Activated gamma-delta T cell treated with anti-CD3 and anti-CD28 coated beads, Interleukin-2, amount 50 U/mL, for 16 hours (primary cell): ENCODE measurements at places on chromosomes 11 and 22.

DNA sequence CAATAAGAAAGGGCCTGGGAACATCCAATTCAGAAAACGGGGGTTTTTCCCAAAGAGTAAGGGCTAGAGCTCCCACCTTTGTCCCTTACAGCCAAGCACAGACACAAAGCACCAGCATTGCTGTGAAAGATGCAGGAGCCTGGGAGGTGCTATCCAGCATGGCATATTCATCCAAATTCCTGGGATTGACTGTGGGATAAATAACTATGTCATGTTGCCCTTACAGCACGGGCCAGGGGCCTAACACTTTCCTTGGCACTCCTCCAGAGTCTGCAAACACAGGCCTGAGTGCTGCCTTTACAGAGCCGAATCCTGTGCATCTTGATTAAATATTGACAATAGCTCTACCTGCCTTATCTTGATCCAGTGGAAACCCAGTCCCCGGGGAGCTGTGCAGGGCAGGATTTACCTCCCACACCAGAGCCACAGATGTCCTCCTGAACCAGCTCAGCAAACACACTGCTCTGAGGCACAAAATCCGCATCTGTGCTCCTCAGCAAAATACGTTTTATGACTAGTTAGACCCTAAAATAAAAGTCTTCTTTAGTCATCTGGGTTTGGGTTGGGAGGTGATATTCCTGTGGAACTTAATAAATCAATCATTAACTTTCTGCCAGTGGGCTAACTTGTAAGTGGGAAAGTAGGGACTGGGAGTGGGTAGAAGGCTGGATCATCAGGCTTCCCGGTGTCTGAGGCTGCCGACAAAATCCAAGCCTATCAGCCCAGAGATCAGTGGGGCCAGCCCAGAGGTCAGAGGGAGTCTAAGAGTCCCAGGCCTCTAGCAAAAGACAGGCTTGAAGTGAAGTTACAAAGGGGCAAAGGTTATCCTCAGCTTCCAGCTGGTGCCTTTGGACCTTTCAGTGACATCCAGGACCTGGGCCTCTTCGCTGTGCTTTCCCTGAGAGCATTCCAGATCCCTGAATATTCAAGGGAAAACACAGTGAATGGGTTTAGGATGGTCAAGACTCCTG lies 36.5 kb downstream of the POU2AF3 start:
- no peak for DNase-seq

DNA sequence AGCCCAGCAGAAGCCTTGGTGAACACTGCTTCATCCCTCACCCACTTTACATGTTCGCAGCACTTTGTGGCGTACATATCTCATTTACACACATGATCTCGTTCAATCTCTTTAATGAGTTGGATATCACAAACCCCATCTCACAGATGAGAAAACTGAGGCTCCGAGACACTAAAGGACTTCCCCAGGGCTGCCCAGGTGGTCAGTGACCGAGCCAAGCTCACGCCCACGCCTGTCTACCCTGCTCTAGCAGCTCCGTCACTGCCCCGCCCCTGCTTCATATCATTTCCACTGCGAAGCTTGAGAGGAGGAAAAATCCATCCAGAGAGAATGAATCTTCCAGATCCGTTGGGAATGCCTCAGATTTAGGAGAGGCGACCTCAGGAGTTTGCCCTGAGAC lies 11.8 kb upstream of the DSCAML1 start:
- DNase-seq, result no peak

DNA sequence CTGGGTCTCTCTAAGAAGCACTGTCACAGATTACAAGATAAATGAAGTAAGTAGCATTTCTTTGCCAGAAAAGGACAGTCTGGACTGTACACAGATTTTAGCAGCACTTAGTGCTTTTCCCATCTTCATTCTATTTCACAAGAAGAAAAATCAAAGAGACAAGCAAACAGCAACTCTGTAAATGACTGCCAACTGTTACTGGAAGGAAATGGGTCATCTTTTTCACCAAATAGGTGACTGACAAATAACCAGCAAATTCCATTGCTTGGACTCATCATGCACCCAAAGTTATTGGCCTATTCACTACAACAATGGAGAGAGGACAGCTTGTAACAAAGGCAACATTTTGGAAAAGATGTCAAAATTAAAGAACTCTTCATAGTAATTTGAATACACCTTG lies 28.9 kb upstream of the CARD18 start:
- DNase-seq, result no peak

GRCh38 chr11:12854829-12855228 lies 154.3 kb upstream of the RASSF10 start:
- no peak for DNase-seq

GRCh38 chr11:63871962-63872799 lies 33.3 kb downstream of the MARK2 start:
- no peak for DNase-seq

DNA sequence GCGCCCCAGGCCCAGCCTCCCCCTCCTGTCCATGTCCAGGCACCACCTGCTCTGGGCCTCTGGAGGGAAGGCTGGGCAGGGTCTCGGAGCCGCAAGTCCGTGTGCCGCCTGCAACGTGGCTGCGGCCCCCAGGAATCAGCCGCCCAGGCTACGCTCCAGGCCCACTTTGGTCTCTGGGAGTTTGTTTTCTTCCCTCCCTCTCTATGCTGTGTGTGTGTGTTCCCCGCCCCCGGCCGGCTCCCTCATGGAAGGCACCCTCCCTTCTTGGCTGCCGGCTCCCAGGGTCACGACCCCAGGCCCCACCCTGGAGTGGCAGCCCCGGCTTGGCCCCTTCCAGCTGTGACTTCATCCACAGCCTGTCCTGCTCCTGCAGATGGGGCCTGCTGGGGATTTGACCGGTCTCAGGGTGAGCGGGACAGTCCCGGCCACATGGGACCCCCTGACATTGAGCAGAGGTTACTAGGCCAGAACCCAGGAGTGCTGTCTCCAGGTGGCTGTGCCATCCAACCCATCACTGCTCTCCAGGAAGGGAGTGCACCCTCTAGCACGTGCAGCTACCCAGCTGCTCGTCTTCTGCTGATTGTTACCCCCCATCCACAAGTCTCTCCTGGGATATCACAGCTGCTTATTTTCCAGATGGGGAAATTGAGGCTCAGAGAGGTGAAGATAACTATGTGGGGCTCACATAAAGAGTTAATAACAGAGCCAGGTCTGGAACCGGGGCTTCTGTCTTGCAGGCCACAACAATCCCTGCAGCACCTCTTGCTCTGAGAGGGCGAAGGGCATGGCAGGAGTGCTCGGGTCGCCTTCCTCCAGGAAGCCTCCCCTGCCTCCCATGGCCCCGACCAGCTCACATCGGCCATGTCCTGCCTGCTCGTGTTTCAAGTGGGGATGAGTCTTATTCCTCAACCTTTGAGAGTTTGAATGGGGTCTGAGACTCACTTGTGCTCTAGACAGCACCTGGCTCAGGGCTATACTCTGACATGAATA lies 2.8 kb upstream of the LIF start:
- no peak for DNase-seq

- DNase-seq, result no peak
Observed at GRCh38 chr11:128907585-128907984, 16.4 kb downstream of the KCNJ5 start.

DNA sequence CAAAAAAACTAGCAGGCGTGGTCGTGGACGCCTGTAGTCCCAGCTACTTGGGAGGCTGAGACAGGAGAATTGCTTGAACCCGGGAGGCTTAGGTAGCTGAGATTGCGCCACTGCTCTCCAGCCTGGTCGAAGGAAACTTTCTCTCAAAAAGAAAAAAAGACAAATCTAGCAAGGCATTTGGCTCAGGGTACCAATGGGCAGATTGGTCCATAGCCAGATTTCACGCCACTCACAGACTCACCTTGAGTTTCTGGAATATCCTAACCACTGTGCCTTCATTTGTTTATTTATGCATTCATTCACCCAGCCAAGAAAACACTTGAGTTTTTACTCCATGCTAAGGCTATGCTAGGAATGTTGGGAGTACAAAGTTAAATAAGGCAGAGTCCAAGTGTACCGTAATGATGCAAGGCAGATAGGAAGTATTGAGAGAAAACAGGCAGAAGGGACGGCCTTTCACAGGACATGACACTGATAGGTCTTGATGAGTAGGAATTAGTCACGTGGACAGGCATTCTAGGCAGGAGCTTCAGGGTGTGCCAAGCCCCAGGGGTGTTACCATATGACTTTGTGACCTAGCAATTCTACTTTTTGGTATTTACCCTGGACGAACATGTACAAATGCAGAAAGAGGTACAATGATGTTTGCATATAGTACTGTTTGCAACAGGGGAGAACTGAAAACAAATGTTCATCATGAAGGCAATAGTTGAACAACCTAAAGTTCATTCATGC lies 3.0 kb upstream of the PACSIN3 start:
- DNase-seq, result no peak

GRCh38 chr11:32070692-32071091 lies 20.2 kb upstream of the RCN1 start:
- no peak for DNase-seq

GRCh38 chr11:1453611-1454034 lies 33.0 kb downstream of the MOB2 start:
- DNase-seq, result no peak

- no peak for DNase-seq
Observed at GRCh38 chr22:20211997-20212753, 55.9 kb downstream of the RTN4R start.

DNA sequence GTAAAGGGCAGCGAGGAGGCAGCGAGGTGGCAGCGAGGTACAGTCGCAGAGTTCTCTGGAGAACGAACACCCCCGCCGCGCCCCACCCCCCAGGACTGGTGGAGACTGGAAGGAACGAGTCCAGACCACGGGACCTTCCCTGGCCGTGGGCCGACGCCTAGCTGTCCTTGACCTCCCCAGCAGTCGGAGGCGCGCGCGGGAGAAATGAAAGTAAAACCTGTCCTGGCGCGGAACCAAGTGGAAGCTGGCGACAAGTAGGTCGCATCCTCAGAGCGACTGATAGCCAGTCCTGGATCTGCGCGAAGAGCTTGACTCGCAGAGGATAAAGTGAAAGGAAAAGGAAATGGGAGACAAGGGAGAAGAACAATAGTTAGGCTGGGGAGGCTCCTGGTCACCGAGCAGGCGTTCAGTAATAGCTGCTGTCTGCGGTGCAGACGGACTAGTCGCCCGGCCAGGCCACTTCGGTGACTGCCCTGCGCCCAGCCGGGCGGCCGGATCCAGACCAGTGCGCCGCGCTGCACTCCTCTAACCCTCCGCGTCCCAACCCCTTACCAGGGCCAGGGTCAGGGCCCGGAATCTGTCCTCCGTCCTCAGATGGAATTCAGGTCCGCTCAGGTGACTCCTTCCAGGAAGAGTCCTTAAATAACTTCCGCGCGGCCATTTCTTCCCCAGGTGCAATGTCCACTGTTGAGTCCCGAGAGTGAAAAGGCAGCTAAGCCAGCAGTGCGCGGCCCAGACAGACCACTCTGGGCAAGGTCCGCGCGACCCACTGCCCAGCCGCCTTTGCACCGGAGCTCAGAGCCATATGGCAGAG lies 1.9 kb upstream of the ADM start:
- DNase-seq, result peak; percentile 52
